Sciatic nerve (tissue), 2 donors: ENCODE measurements at places on chromosomes 6 and 20. TPM values are rescaled to one million over a fixed set of nuclear protein-coding genes. Genes with fewer than 3 reads are reported as not detected.

DNA sequence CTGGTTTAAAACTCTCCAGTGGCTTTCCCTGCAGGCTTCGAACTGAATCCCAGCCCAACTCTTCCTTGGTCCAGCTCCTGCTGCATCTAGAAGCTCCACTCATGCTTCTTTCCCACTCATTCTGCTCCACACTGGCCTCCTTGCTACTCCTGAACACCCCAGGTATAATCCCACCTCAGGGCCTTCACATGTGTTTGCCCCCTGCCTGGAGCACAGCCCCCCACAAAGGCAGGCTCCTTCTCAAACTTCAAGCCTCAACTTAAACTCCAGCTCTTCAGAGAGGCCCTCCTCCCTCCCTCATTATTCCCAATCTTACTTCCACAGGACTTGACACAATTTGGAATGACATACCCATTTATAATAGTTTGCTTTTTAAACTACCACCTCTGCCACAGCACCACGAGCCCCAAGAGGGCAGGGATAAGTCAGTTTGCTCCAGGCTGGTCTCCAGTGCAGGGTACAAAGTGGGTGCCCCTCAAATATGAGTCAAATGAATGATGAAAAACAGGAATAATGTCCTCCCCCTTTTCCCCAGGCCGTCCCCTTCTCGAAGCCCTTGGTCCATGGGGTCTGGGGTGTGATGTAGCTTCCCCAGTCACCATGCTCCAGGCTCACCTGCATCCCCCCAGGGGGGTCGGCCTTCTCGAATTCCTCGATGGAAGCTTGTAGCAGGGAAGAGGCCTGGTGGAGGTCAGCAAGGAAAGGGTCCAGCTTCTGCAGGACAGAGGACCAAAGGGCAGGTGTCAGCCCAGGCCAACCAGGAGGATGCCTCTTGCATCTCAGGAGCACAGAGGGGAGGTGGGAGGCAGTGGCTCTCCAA is 37.4 kb downstream of the KIAA1755 start:
- DNase-seq: no peak

GRCh38 chr6:45483021-45483420 is 105.3 kb upstream of the SUPT3H start:
- DNase-seq: no peak

DNA sequence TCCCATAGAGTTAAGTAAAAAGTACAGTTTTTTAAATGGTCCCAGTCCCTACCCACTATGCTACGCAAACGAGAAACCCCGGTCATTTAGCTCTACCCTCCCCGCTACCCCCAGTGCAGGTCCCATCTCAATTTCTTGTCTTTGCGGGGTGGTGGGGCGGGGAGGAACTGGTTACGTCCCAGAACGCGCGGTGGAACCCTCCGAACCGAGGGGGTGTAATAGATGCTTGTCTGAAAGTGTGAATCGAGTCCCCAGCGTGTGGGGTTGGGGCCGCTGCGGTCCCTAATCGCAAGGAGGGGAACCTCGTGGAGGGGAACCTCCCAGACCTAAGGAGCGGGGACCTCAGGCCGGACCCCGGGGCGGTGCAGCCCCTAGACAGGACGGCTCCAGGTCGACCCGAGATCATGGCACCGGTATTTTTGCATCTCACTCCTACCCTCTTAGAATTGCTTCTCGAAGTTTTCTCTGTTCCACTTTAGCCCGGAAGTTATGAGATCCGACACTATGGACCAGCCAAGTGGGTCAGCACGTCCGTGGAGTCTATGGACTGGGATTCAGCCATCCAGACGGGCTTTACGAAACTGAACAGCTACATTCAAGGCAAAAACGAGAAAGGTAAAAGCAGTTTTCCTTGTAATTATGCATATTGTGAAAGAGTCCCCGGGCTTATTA is 779 bp downstream of the HEBP2 start:
- DNase-seq: no peak

Gene FGD2
- 19.7 TPM for total RNA-seq

Gene ZDHHC14
- total RNA-seq: 19.1 TPM

Gene ISM1
- 24.1 TPM for total RNA-seq

GRCh38 chr6:80357674-80358073 is 251.2 kb downstream of the BCKDHB start:
- DNase-seq: no peak

- no peak for DNase-seq
Measured at GRCh38 chr6:65566117-65566516, 140.9 kb downstream of the EYS start.

Gene C4B
- total RNA-seq: 392 TPM

Gene PLTP
- 95.4 TPM for total RNA-seq
